Prostate gland (tissue), 2 donors: ENCODE measurements at places on chromosomes 13 and 19.

- no peak for DNase-seq
Observed at GRCh38 chr13:21578748-21579147, 25.2 kb downstream of the MICU2 start.

- DNase-seq = no peak
Observed at GRCh38 chr13:49455007-49455398, 10.9 kb downstream of the SETDB2 start.

GRCh38 chr19:6012426-6013170 is 34.7 kb upstream of the RANBP3 start:
- DNase-seq = no peak

- DNase-seq = no peak
Observed at GRCh38 chr13:95741584-95742563, 64.9 kb downstream of the DNAJC3 start.

GRCh38 chr13:109273326-109273751 is 513.0 kb downstream of the IRS2 start:
- DNase-seq = no peak

- DNase-seq = no peak
Observed at GRCh38 chr19:17942181-17942580, 9.4 kb downstream of the CCDC124 start.

DNA sequence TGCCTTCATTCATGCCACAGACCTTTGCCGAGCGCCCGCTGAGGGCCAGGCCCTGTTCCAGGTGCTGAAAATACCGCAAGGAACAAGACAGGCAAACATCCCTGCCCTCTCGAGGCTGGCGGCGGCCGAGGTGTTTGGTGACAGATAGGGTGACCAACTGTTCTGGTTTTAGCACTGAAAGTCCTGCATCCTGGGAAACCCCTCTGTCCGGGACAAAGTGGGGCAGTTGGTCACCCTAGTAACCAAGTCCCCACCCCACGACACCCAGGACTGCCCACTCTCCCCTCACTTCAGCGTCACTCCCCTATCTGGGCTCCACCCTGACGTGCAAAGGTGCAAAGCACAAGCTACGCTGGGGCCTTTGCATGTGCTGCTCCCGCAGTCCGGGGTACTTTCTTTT is 17.3 kb downstream of the ZBTB7A start:
- DNase-seq = no peak

- no peak for DNase-seq
Observed at GRCh38 chr19:58279925-58280316, 1.2 kb downstream of the ZNF8 start.

DNA sequence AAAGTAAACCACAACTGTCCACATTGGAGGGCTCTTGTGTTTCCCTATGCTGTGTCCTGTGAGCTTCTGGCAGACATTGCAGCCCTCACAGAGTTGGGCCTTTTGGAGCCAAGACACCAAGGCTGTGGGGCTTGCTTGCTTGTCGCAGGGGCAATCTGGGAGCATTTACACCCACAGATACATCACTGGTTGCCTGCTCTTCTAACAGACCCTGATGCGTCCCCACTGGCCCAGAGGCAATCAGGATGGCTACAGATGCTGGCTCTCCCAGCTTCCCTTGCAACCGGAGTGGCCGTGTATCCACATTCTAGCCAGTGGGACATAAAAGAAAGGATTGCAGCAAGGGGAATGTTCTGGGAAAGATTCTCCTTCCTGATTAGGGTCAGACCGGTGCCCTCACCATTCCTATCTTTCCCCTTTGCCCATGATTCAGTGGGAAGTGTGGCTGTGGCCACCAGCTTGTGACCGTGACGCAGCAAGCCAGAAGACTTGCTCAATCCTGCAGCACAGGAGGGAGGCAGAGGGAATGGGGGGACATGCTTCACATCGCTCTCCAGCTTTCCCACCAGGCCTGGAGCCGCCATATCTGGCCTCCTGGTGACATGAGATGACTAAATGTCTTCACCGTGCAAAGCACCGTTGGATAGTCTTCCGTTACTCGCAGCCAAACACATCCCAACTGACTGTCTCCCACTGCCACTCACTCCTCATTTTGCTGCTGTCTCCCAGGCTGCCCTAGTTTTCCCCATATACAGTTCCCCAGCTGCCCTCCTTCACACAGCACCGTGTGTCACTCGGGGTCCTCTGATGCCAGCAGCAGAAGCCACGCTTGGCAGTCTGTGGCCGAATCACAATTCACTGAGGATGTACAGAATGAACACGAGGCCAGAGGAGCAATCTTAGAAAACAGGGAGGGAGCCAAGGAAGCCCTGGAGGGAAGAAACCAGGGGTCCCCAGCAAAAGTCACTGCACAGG is 151.0 kb downstream of the DPF1 start:
- DNase-seq = no peak

- peak; percentile 92 for DNase-seq
Observed at GRCh38 chr19:52369559-52370340, at the start of gene ZNF880. TSS of gene ZNF880 (plus strand) at chr19:52369923. CDS start at chr19:52369966, 43 bp downstream.

DNA sequence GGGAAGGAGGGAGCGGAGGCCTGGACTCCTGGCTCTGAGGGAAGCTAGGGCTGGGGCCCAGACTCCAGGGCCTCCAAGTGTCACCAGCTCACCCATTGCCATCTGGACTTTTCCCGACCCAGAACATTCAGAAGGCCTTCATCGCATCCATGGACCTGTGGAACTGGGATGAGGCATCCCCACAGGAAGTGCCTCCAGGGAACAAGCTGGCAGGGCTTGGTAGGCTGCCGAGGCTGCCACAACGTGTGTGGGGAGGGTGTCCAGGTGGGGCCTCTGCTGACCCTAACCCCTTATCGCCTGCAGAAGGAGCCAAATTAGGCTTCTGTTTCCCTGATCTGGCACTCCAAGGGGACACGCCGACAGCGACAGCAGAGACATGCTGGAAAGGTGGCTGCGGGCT is 767 bp downstream of the ETV2 start:
- no peak for DNase-seq

GRCh38 chr19:11652056-11652455 is 54.8 kb downstream of the ZNF627 start:
- DNase-seq = no peak

- DNase-seq = no peak
Observed at GRCh38 chr13:44676534-44676933, 100.4 kb upstream of the TSC22D1 start.

DNA sequence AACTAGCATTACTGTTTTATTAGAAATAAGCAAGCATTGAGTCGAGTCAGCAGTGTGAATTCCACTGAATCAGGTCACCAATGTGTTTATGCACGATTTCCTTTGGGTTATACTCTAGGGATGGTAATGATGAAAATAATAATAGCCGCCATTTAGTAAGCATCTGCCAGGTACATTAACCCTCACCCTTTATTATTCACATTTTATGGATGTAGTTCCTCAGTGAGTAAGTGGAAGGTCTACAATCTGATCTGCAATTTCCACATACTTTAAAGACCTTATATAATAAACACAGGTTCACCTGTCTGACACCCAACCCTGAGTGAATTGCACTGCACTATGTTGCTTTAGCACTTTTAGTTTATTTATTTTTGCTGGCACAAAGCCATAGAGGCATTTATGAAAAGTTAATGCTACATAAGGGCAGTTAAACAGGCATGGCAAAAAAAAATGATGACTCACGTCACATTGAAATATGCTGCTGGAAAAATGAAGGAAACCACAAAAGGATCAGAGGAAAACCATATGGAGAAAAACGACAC is 122.4 kb downstream of the TRPC4 start:
- no peak for DNase-seq

- DNase-seq = no peak
Observed at GRCh38 chr13:38308736-38309135, 40.9 kb upstream of the UFM1 start.

- DNase-seq = no peak
Observed at GRCh38 chr13:42364613-42365000, 92.7 kb downstream of the AKAP11 start.

- DNase-seq = peak; percentile 62
Observed at GRCh38 chr19:46753420-46754155, 7.3 kb upstream of the STRN4 start.

- DNase-seq = no peak
Observed at GRCh38 chr19:2060884-2061494, 9.9 kb upstream of the MKNK2 start.

- DNase-seq = no peak
Observed at GRCh38 chr13:98273824-98274742, 97.0 kb upstream of the RNF113B start.

DNA sequence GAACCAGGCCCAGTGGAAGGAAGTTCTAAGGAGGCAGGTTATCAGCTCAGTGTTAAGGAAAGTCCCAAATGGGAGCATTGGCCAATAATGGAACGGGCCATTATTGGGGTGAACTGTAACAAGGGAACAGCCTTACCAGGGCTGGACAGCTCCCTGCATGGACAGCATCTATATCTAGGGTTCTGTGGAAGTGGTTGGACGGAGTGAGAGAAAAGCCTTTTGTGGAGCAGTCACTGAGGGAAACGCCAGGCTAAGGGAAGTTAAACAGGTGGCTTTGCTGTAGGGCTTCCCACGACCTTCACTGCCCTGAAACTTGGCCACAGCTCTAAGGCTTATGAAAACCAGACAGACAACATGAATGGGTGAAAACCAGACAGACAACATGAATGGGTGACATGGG is 17.0 kb downstream of the POU2F2 start:
- DNase-seq = no peak

- DNase-seq = no peak
Observed at GRCh38 chr19:11373885-11374432, 507 bp upstream of the SWSAP1 start.

- DNase-seq = no peak
Observed at GRCh38 chr13:55869648-55870047, 1271.1 kb upstream of the PRR20A start.

- no peak for DNase-seq
Observed at GRCh38 chr19:19542507-19542906, 4.4 kb downstream of the CILP2 start.

- DNase-seq = no peak
Observed at GRCh38 chr19:40025938-40026596, 29.2 kb downstream of the ZNF546 start.

GRCh38 chr13:41004875-41005693 is 14.0 kb downstream of the ELF1 start:
- no peak for DNase-seq

DNA sequence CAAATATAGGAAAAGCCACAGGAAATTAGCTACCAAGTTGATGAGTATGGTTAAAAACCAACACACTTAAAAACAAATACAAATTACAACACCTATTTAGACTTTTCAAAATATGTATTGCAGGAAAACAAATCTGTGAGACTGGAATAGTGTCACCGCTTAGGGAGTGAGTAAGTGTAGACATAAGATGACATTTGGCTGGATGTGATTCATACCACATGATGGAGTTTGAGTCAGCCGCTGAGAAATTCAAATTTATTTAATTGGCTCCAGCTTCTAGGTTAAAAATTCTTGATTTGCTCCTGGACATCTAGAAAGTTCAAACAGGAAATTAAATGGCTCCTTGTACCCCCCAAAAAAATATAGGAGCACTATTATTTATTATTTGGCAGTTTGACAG is 531.7 kb downstream of the SLITRK1 start:
- DNase-seq = no peak
